Stimulated activated CD4-positive, alpha-beta T cell treated with anti-CD3 and anti-CD28 coated beads, Interleukin-1b, Interleukin-23, amount 100 ng/mL, for 1 hour (primary cell): ENCODE measurements at places on chromosomes 11 and 22.

DNA sequence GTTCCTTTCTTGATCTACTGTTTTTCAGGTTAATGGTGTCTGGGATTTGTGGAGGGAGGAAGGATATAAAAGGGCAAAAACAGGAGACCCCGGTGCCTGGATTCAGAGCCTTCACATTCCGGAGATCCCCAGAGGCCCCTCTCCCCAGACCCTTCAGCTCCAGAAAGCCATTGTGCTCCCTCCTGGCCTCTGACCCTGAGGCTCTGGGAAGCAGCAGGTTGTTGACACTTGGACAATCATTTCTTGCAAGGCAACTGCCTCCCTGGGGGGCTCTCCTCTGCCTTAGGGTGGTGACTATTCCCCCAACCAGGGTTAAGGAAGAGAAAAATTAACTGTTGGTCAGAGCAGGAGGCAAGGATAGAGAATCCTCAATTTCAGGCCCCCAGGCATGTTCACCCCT, 86.9 kb upstream of the NNMT start:
- DNase-seq, result no peak

- no peak for DNase-seq
These were observed 1.6 kb upstream of the LZTR1 start for GRCh38 chr22:20980523-20980922.

DNA sequence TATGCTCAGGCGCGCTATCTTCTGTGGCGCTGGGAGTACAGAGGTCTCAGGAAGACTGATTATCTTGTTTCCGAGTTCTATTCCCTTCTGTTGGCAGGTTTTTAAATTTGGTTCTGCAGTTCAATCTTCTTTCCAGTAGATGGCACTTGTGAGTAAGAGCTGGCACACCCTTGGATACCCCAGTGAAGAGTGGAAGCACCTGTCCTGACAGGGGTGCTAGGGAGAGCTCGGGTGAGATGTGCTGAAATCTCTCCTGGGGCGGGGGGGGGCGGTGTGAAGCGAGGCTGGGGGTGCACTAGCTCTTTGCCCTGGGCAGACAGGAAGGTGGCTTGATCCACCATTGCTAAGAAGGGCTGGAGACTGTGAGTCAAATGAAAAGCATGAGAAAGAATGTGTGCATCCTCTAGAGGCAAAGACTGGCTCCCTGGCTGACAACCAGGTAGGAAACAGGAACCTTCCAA, 679.9 kb upstream of the CCDC179 start:
- DNase-seq, result no peak

DNA sequence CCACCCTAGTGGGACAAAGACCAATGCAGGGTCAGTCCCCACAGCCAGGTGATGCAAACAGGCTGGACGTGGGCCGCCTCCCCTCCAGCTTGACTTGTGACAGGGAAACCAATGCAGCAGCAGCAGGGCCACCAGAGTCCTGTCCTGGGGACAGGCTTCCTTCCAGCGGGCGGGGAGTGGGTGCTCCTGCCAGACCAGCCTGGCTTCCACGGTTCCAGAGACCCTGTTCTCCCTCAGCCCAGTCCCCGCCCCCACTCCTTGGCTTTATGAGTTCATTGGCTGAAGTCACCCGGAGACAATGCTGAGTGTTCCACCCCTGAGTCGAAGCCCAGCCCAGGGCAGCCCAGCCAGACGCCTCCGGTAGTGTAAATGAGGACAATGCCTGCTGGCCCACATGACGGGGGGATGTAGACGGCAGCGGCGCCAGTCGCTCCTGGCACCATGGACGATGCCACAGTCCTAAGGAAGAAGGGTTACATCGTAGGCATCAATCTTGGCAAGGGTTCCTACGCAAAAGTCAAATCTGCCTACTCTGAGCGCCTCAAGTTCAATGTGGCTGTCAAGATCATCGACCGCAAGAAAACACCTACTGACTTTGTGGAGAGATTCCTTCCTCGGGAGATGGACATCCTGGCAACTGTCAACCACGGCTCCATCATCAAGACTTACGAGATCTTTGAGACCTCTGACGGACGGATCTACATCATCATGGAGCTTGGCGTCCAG, at the start of gene TSSK2:
Gene TSSK2 (plus strand): TSS at position 350 of the 726 bp plus-strand sequence. CDS start 92 bp downstream, at position 442.
- DNase-seq, result no peak

GRCh38 chr11:120546312-120547205, 35.0 kb downstream of the GRIK4 start:
- no peak for DNase-seq

GRCh38 chr22:49772692-49773091, 55.0 kb downstream of the BRD1 start:
- DNase-seq, result no peak

DNA sequence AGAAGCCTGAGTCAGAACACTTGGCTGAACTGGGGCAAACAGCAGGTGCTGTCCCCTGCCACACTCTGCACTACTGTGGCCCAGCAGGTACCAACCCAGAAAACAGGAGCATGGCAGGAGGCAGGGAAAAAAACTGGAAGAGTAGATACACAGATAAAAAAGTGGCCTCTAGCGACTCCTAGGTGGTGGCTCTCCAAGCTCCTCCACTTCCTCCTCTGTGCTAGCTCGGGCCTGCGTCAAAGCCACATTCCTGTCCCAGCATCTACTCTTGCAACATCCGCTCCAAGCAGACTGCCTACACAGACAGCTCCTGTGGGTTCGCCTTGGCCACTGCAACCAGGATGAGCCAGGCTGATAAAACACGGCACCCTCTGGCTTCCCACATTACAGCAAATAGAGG, 6.9 kb downstream of the OR8B12 start:
- DNase-seq, result no peak

- no peak for DNase-seq
These were observed 462 bp downstream of the UBE2L6 start for GRCh38 chr11:57566905-57567514.

DNA sequence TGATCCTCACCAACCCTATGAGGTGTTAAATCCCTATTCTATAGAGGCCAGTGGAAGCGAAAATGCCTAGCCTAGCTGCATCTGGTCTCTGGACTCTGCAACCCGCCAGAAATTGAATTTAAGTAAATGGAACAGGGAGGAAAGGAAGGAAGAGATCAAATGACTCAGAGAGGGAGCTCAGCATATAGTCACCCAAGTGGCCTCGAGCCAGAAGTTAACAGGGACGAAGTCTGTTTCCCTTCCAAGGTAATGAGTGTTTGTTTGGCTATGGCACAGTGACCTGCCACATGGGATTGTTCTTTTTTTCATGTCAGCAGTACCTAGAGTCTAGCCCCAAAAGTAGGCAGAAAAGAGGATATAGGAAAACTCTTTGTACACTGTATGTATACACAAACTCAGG, 66.3 kb downstream of the PAK1 start:
- no peak for DNase-seq

- no peak for DNase-seq
These were observed 34.4 kb downstream of the RDX start for GRCh38 chr11:110262072-110262403.

DNA sequence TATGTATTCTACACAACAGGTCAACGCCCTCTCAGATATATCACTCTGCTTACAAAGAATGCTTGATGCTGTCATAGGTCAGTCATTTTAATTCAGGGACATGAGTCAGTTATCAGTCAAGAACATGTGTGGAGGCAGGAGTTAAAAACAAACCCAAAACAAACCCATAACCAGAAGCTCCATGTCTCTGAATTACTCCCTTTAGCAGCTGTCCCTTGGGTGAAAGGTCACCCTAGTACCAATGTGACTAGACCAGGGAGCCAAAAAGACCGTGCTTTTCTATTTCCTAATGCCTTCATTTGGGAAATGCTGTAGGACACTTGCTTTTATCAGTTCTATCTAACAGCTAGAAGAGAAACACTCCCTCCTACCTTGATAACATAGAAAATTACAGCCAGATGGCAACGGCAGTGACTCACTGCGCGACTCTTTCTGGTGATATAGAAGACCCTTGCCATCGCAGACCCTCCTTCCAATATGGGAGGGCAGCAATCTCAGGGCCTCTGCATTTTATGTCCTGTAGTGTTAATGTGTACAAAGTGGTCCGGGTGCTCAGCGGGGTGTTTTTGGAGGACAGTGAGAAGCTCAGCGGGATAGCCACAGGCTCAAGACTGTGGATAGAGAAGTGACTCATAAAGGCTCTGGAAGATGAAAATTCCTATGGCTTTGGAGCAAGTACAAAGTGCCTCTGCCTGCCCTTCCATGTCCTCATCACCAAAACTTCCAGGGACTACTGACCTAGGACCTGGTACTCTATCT, 24.8 kb downstream of the APOL5 start:
- no peak for DNase-seq

DNA sequence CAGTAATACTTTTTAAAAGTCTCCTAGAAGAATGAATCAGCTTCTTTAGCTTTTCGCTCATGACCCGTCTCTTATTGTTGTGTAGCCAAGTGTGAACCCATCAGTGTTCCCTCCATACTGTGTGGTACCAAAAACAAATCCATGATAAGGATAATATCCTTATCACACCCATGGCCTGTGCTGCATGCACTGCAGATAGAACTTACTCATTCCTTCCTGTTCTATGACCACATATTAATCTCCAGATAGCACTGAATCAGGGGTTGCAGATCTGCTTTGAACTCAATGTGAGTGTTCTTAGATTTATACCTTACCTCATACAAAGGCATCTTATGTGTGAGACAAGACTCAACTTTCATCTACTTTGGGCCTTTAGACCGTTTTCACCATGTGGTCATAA, 373.4 kb downstream of the JRKL start:
- DNase-seq, result no peak

GRCh38 chr11:126886636-126887035, 113.9 kb downstream of the KIRREL3 start:
- no peak for DNase-seq

- no peak for DNase-seq
These were observed 11.6 kb downstream of the PPFIBP2 start for GRCh38 chr11:7525424-7525823.

- DNase-seq, result no peak
These were observed 22.7 kb upstream of the P2RY2 start for GRCh38 chr11:73195191-73196007.

DNA sequence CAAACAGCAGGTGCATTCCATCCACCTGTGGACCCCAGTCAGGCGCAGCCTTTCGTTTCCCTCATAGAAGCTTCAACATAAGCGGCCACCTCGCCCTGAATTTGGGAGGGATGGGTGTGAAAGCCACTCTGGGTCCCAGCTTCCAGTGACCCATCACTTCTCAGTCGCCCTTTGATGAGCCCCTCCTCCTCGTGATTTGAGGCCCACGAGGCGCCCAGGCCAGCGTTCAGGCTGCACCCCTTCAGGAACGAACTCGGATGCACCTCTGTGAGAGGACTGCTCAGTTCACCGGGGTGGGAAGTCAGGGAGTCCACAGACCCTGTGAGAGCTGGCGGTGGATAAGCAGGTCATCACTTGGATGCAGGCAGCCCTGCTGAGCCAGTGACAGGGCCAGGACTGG, 1118.2 kb downstream of the BRD1 start:
- no peak for DNase-seq

DNA sequence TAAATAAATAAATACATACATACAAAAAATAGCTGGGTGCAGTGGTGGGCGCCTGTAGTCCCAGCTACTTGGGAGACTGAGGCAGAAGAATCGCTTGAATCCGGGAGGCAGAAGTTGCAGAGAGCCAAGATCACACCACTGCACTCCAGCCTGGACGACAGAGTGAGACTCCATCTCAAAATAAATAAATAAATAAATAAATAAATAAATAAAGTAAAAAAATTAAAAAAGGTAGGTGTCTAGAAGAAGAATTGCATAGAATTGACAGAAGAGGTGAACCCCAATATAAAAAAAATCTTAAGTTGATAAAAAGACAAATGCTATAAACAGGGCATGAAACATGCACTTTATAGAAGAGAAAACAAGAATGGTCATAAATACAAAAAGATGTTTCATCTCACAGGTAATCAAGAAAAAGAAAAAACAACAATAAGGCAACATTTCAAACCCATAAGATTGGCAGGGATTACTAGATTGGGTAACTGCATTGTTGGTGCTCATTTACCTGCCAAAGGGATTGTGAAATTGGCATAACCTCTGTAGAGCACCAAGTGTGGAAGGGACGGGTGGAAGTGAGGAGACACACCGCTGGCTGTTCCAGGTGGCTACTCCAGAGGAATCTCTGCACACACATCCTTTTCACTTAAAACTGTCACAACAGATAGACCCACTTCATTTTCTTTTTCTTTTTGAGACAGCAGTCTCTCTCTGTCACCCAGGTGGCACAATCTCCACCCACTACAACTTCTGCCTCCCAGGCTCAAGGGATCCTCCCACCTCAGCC, 44.7 kb downstream of the NF2 start:
- DNase-seq, result no peak

DNA sequence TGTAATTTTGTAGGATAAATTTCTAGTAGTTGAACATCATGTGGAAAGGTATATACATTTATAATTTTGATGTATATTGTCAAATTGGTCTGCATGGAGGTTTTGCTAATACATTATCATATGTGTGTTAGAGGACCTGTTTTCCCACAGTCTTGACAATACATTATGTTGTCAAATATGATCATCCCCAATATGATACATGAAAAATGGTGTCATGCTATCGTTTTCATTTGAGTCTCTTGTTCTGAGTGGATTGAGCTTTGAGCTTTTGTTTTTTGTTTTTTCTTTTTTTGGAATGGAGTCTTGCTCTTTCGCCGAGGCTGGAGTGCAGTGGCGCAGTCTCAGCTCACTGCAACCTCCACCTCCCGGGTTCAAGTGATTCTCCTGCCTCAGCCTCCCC, 14.1 kb upstream of the CNTF start:
- DNase-seq, result no peak

DNA sequence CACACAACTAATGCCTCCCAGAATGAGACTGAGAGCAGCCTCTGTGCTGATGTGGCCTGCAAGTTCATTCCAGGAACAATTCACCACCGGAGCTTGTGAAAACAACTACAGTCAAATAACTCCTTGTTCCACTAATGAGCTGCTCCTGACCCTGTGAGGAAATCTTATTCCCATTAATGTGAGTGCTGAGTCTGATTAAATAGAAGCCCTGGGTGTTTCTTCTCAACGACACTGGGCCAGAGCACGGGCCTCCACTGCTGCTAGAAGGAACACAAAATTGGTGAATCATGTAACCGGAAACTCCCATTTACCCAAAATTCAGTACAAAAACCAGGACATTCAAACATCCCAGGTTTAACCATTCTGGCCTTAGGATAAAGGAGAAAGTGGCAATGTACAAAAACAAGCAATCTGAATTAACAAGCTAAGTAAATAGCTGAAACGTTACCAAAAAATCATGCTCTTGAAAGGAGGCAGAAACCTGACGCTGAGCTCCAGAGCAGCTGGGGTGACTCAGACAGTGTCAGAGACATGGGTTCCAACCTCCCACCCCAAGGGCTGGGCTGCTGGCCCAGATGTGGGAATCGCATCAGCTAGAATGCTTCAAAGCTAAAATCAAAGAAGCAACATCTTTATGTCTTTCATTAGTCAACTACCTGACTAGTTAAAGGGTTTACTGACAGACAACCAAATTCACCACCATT, 26.7 kb downstream of the SERGEF start:
- DNase-seq, result no peak

GRCh38 chr22:49278340-49278739, 549.3 kb downstream of the BRD1 start:
- no peak for DNase-seq

- DNase-seq, result no peak
These were observed 64.5 kb downstream of the BRD1 start for GRCh38 chr22:49763138-49763537.
